ENCODE measurements at places on chromosomes 16 and 17. TPM values are rescaled to one million over a fixed set of nuclear protein-coding genes. Genes with fewer than 3 reads are reported as not detected.

Gene CALB2
- not detected for total RNA-seq

DNA sequence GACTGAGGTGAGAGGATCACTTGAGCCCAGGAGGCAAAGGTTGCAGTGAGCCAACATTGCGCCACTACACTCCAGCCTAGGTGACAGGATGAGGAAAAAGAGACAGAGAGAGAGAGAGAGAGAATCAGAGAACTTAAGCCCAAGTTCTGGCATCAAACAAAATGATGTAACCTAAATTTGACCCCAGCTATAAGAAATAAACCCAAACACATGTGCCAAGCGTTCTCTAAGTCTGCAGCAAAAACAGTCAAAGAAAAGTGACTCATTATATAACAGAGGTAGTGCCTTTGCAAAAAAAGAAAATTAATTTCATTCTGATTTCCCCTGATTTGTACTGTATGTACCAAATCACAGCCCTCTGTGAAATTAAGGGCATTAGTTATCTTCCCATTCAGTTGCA is 89.5 kb downstream of the CDH11 start:
- DNase-seq: no peak

GRCh38 chr17:27295945-27296344 is 2.0 kb downstream of the WSB1 start:
- DNase-seq: no peak

GRCh38 chr17:37708616-37709212 is 36.1 kb downstream of the HNF1B start:
- no peak for DNase-seq

DNA sequence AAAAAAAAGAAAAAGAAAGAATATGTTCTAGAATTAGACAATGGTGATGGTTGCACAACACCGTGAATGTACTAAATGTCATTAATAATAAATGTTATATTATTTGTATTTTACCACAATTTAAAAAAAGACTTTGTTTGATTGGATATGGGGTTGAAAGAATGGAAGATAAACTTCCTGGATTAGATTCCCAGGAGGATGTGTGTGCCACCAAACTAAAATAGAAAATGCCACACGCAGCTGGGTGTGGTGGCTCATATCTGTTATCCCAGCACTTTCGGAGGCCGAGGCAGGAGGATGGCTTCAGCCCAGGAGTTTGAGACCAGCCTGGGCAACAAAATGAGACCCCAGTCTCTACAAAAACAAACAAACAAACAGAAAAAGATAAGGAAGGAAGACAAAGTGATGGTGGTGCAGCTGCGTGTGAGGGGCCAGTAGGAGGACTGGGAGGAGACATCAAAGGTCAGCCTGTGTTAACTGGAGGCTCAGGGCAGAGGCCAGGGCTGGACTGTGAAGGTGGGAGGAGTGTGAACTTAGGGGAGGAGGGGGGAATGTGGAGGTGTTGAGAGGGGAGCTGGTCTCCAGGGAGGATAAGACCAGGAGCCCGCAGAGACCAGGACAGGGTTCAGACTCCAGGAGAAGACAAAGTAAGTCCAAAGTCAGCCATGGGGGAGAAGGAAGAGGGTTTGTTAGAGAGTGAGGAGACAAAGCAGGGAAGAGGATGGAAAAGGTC is 4.1 kb downstream of the PECAM1 start:
- DNase-seq: no peak

Gene P2RX1
- total RNA-seq: not detected

Gene RAMP2
- total RNA-seq: 6.5 TPM

Gene PPP1R27
- total RNA-seq: not detected

- no peak for DNase-seq
These were observed 3.3 kb downstream of the DDX5 start for GRCh38 chr17:64502809-64503208.

- DNase-seq: no peak
These were observed 21.0 kb downstream of the PMM2 start for GRCh38 chr16:8818504-8819270.

DNA sequence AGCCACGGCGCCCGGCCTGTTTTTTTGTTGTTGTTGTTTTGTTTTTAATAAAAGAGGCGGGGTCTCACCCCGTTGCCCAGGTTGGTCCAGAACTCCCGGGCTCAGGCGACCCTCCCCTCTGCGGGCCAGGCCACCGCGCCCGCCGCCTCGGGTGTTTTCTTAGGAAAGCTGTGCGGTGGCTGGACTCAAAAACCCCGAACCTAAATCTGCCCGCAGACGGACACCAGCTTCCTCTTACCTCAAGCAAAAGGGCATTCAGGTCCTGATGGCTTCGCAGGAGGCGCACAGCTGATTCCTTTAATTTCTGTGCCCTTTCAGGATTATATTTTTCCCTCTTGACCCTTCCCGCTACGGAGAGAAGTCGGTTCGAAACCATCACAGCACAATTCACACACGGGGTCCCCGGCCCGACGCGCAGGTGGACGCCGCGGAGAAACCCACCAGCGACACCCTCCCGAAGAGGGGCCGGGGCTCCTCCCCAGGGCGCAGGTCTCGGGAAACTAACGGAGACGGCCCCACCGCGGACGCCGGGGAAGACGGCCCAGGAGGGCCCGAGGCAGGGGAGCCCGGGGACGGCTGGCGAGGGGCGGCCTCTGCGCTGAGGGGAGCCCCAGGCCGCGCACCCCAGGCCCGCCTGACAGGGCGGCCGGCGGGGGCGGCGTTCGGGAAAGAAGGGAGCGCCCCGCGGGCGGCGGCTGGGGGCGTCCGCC is 653 bp downstream of the FANCA start:
- no peak for DNase-seq

Gene FKBP10
- 259 TPM for total RNA-seq

DNA sequence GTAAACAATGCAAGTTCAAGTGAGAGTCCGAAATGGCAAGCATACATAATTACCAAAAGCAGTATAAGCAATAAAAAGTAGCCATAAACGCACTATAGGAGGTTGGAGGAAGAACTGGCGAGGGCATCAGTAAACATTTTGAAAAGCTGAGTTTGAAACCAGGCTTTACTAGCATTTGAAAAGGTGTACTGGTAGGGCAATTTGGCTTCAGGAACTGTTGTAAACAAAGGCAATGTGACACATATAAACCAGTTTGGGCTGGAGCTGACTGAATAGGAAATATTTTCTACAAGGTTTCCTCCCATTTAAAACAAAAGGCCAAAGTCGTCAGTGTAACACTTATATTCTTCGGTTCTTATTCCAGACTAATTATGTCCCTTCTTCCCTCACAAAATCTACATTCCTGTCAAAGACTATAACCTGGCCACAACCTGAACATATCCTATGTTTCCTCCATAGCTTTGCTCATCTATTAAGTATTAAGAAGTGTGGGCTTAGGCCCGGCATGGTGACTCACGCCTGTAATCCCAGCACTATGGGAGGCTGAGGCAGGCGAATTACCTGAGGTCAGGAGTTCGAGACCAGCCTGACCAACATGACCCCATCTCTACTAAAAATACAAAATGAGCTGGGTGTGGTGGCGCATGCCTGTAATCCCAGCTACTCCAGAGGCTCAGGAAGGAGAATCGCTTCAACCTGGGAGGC is 7.8 kb downstream of the CBX1 start:
- DNase-seq: no peak

- DNase-seq: no peak
These were observed 7.4 kb downstream of the POLR2A start for GRCh38 chr17:7491583-7491982.

Gene CBFA2T3
- 4.6 TPM for total RNA-seq

- no peak for DNase-seq
These were observed 44.1 kb downstream of the ABCC1 start for GRCh38 chr16:15993541-15993940.

Data from neural crest cell (in vitro differentiated cells).